Kidney glomerular epithelial cell (primary cell): ENCODE measurements at places on chromosomes 1 and 21.

DNA sequence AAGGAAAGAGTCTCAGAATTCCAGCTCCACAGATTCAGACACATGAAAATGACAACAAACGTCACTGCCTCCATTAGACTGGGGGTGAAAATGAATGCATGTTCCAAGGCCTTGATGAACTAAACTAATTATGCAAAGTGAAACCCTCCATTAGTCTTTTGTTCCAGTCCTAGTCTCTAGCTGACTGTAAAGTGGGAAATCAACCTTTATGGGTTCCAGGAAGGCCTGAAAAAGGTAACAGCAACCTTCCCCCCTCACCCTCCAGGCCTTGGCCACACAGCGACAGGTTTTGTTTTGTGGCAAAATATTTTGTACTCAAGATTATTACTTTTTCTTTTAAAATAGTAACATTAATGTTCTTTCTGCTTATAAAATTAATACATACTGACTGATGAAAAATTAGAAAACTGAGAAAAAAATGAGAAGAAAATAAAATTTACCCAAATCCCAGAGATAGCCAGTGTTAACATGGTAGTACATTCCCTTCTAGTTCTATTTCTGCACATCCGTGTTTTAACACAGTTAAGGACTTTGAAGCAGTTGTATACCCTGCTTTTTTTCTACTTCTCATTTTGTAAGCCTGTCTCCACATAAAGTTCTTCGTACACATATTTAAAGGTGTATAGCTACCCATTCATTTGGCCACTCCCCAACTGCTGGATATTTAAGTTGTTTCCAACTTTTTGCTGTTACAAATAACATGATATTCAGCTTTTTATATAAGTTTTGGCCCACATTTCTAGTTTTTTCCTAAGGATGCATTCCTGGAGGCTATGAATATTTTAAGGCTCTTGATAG, 60.9 kb downstream of the CD2 start:
- no peak for DNase-seq

- DNase-seq = peak; percentile 19
These were observed 9.0 kb upstream of the FAM131C start for GRCh38 chr1:16082283-16083038.

DNA sequence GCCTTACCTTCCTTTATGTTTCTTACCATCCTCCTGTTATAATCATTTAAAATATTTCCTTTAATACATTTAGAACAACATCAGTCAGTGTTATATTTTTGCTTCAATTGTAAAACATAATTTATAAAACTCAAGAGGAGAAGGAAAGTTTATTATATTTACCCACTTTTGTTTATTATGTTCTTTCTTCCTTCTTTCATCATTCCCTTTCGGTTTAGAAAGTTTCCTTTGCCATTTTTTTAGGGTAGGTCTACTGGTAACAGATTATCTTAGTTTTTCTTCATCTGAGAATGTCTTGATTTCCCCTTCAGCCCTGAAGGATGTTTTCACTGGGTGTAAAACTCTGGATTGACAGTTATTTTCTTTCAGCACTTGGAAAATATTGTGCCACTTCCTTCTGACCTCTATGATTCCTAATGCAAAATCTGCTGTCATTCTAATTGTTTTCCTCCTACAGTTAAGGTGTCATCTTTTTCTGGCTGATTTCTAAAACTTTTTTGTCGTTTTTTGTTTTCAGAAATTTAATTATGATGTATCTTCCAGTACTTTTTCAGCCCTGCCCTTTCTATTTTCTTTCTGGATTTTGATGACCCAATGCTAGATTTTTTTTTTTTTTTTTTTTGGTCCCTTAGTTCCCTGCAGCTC, 25.0 kb downstream of the PTPN22 start:
- DNase-seq = no peak

GRCh38 chr1:35316264-35316663, 47.8 kb downstream of the ZMYM4 start:
- DNase-seq = no peak

DNA sequence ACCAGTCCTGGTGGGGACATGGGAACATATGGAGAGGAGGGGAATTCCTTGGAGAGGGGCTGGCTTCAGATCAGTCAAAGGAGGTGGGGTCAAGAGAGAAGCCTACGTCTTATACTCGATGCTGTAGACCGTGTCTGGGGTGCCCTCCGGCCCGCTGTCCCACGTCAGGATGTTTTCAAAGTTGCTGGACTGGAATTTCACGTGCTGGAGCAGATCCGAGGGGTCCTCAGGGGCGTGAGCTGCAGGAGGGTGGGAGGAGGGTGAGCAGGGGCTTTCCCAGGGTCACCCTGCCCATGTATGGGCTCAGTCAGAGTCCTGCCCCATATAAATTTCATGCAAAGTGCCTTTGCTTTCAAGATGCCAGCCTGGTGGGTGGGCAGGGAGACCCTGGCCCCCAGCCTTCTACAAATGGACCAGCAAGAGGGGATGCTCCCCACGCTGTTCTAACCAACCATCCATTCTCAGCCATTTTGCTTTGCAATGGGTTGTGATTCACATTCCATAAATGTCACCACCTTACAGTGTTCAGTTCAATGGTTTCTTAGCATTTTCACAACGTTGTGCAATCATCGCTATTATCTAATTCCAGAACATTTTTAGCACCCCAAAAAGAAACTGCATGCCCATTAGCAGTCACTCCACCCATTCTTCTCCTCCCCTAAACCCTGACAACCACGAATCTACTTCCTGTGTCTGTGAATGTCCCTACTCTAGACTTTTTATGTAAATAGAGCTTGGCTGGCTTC, 4.3 kb downstream of the IL22RA1 start:
- DNase-seq = no peak

- DNase-seq = peak; percentile 26
These were observed 387.6 kb downstream of the PCP4 start for GRCh38 chr21:40254540-40255465.
